ENCODE measurements at places on chromosomes 16 and 17.
A peak's percentile ranks its signal among the peaks of the same experiment; 100 is the strongest.

DNA sequence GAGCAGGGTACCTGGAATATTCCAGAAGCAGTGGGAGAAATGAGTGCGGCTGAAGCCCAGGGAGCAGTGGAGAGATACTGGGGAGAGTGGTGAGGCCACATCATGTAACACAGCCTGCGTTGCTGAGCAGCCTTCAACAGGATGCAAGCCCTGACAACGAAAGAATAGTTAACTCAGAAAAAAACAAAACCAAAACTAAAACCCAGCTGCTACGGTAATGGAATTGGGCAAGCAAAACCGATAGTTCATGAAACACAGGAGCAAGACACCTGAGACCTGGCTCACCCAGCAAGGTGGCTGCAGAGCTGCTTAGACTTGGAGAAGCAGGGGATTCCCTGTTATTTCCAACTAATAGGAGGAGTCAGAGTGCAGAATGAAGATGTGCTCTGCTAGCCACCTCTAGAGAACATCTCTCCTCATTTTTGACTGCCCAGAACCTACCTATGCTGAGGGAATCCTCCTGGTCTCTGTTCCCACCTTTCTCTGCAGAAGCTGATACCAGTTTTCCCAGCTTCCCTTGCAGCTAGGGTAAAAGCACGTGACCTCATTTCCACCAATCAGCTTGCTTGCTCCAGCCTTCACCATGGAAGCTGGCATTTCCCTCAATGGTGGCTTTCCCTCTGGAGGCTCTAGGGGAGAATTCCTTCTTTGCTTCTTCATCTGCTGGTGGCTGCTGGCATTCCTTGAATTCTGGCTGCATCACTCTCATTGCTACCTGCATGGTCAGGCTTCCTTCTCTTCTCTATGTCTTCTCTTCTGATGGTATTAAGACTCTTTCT, 59.4 kb upstream of the XYLT1 start:
- DNase-seq, result peak; percentile 5

DNA sequence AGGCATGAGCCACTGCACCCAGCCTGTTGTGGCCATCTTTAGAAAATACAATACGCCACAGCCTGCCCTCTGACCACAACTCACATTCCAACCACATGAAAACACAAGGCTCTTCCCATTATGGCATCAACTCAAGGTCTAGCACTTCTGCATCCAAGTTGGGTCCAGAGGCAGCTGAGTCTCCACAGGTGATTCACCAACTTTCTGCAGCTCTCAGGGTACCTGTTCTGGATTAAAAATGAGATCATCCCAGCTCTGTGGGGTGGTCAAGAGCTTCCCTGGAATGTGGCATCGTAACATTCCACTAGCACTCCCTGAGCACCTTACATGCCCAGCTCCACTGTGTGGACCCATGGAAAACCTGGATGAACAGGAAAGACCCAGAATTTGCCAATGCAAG, 9.9 kb upstream of the GUCY2D start:
- no peak for DNase-seq

- no peak for DNase-seq
Measured at GRCh38 chr17:12536472-12536871, 129.2 kb upstream of the MYOCD start.

DNA sequence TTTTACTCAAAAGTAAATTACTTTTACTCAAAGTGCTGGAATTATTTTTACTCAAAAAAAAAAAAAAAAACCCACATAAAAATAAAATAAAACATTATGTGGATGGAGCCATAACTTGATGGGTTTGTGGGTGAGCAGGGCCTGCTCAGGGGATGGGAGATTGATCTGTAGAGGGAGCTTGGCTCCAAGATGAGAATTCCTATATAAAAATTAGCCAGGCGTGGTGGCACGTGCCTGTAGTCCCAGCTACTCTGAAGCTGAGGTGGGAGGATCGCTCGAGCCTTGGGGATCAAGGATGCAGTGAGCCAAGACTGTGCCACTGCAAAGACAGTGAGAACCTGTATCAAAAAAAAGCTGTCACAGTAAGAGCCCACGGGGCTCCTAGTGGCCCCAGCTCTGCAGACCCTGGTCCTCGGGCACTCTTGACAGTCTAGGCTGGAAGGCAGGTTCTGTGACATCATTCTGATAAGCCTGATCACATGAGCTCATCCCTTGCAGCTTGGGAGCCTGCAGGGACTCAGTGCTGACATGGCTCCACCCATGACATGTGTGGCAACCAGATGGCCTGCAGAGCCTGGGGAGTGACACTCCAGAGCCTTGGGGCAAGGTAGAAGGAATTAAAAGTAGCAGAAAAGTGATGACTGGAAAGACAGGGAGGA, 42.5 kb downstream of the ST3GAL2 start:
- DNase-seq, result no peak

Measured in activated CD4-positive, alpha-beta T cell treated with anti-CD3 and anti-CD28 coated beads, Interleukin-2, amount 50 U/mL, for 48 hours (primary cell).